Activated CD4-positive, alpha-beta T cell treated with anti-CD3 and anti-CD28 coated beads, Interleukin-2, amount 50 U/mL, for 4 hours (primary cell): ENCODE measurements at places on chromosomes 4 and X.
A peak's percentile ranks its signal among the peaks of the same experiment; 100 is the strongest.

DNA sequence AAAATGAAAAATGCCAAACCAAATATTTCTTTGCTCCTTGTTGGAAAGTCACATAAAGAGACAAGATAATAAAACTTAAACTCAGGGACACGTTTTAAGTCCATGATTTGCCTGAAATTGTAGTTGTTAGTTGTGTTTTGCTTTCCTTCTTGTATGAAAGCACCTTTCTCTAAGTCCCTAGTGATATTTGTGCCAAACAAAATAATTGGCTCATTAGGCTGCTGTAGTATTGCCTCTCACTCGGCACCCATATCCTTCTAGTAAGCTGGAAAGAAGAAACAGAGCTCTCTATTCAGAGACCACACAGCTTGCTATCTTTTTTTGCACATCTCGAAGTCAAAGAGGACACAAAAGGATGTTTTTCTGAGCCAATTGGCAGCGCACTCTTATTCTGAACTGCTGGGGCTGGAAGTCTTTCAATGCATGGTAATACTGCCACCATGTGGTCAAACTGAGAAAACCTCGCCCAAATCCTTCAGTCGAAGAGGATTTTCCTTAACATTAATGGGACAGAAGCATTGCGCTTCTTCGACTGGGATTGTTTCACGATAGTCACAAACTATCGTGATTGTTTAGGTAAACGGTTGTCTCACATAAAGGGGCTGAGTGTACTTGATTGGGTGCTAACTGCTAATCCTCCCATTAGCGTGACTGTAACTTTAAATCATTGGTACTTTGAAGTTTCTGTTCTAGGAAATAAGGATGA, 571.9 kb upstream of the LCORL start:
- peak; percentile 18 for DNase-seq

DNA sequence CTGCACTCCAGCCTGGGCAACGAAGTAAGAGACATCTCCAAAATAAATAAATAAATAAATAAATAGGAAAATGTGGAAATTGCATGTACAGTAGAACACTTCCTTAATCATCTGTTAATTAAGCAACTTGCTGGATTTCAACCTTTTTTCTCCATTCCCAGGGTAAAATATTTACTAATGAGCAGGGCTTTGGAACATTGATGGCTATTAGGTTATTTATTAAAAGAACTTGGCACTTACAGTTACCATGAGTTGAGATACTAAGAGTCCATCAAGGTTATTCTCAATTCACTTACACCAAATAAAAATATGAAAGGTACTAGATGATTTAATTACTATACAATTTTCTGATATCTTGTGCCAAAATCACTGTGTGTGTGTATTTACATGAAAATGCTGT, 607.1 kb downstream of the PCDH18 start:
- no peak for DNase-seq

GRCh38 chr4:35793045-35793722, 451.1 kb downstream of the ARAP2 start:
- no peak for DNase-seq

GRCh38 chr4:22921936-22922335, 229.2 kb downstream of the GBA3 start:
- no peak for DNase-seq

- DNase-seq, result no peak
These were observed 144.2 kb upstream of the FAM241A start for GRCh38 chr4:112001041-112001440.

DNA sequence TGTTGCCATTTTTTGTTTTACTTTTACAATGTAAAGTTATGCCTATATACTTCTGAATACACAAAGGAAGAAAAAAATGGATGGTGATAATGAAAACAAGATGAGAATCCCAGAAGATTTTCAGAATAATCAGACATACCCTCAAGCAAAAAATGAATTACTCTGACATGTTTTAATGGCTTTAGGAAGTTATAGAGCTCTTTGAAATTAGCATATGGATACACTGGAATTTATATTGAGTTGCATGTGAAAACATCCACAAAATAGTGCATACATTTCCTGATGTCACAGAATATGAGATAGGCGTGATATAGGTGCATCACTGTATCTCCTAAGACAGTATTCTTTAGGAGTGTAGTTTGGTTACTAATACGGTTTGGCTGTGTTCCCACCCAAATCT, 351.3 kb downstream of the SLC7A11 start:
- no peak for DNase-seq
